Activated naive CD4-positive, alpha-beta T cell (primary cell): ENCODE measurements at places on chromosomes 4 and X.

- DNase-seq = no peak
These were observed 289.6 kb downstream of the CXXC4 start for GRCh38 chr4:104205116-104205515.

DNA sequence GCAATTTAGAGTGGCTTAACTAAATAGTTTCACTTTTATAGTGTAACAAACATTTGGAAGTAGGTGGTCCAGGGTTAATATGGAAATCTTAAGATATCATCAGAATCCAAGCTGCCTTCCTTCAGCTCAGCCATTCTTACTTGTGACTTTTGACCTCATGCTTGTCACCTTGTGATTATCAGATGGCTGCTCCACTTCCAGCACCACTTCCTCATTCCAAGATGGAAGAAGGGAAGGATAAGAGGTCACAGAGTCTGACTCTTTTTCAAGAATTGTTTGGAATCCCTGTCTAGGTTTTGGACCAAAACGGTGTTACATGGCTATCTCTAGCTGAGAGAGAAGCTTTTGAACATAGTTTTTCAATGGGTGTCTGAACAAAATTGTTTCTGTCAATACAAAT is 39.9 kb downstream of the MTTP start:
- no peak for DNase-seq

DNA sequence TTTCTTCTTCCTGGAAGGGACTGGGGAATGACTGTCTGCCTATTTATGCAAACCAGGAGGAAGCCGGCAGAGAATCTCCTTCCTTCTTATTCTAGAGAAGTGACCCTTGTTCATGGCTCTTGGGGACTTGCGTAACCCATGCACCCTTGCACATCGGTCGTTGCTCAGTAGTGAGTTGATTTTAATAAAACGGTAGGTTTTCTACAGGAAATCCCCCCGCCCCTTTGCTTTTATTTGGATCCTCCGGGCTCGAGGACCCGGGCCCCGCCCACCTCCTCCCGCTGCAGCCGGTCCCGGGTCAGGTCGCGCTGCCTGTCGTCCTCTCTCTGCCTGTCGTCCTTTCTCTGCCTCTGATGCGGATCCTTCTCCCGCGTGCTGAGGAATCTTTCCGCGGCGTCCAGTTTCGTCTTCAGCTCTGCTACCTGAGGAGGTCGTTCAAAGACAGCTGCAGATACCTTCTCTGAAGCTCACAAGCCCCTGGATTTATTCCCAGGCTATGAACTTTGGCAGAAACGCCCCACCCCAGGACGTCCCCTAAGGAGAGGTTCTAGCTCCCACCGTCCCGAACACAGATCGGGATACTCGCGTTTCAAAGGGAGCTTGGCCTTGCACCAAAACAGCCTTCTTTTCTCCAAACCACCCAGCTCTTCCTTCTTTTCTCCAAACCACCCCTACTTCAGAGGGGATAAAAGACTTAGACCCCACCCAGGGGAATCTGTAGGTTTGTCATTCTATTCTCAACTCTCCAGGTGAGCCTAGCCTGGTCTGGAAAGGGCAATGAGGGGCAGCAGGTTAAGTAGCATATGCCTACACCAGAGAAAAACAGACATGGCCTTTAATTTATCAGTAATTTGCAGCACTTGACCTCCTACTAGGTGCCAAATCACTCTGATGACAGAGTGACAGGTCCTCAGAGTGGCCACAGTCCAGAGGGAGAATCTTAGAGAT is 7.0 kb downstream of the TNIP3 start:
- DNase-seq = no peak

DNA sequence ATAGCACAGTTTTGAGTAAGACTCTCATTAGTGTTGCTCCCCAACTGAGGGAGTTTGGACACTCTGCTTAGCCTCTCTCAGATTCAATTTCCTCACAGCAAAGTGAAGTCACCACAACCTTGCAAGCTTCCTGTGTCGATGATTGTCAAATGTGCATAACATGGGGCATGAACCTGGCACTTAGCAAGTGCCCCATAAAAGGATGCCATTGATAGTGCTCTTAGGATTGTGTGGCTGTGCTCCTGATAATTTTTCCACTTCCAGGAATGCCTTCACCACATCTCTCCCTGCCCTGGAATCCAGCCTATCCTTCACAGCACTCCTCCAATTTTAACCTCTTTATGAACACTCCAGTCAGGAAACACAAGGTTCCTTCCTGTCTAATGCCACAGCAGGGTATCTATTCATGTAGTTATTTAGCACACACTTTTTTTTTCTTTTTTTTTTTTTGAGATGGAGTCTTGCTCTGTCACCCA is 309.4 kb downstream of the PPP3CA start:
- DNase-seq = no peak

GRCh38 chr4:144647095-144647561 is 1.2 kb downstream of the HHIP start:
- DNase-seq = no peak

- no peak for DNase-seq
These were observed 29.4 kb downstream of the IRF2 start for GRCh38 chr4:184444953-184445309.

DNA sequence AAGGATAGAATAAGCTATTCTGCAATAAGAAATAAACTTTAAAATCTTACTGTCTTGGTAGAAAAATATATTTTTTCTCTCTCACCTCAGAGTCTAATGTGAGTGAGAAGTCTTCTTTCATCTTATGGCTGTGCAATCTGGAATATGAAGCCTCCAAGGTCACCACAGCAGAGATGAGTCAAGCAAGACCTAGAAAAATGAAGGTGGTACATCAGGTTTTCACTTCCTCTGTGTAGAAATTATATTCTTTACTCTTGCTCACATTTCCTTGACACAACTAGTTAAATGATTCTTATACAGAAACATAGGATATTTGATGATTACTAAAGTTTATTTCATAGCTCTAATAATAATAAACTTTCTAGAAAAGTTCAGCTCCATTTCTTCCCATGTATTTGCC is 211.4 kb downstream of the CXXC4 start:
- DNase-seq = no peak

DNA sequence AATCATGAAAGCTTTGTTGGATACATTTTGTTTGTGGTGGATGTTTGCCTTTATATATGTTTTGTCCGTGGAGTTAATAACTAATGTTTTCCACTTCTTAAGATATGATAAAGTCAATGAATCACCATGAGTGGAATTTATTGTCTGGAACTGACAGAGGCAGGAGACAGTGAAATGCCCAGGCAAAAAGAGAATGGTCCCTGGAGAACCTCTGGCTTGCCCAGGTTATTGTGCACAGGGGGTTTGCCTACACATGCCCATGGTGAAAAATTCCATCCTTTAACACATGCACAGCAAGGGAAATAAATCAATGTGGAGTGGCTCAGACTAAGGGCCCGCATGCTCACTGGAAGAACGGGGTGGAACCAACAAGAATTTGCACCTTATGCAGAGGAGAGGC is 964.3 kb upstream of the GRIA3 start:
- DNase-seq = no peak

DNA sequence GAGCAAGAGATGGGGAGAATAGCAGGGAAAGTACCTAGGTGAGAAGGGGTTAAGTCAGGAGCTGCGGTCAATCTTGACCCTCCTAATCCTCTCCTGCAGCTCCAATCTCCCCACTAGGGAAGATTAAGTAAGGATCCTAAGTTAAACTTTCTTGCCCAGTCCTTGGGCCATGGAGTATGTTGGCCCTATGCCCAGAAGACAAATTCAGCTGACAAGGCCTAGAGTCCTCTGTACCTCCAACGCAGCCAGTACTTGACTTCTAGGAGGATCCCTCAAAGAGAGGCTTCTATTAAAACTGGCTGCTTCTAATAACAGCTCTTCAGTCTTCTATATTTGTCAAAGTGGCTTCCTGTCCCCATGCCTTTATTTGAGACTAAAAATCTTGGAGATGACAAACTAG is 1.4 kb downstream of the CLDN2 start:
- DNase-seq = no peak

GRCh38 chr4:80484712-80485111 is 149.2 kb downstream of the CFAP299 start:
- DNase-seq = no peak

GRCh38 chr4:139596034-139596683 is 40.1 kb upstream of the SETD7 start:
- no peak for DNase-seq

DNA sequence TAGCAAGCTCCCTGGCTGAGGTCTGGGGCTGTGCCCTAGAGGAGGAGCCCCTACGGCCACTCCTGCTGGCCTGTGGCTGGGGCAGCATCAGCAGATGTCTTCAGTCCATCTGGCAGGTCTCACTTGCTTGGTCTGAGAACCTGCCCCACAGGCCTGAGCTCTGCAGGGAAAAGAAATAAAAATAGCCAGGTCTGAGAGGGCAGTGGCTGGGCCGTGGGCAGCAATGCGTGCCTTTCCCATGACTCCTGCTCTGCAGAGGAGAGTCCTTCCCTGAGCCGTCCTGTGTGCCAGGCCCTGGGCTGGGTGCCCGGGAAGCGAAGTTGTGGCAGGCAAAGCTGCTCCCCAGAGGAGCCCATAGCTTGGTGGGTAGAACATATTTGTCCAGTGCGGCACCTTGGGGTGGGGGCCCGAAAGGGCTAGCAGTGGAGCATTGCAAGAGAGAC is 11.3 kb upstream of the KIAA0232 start:
- DNase-seq = no peak

DNA sequence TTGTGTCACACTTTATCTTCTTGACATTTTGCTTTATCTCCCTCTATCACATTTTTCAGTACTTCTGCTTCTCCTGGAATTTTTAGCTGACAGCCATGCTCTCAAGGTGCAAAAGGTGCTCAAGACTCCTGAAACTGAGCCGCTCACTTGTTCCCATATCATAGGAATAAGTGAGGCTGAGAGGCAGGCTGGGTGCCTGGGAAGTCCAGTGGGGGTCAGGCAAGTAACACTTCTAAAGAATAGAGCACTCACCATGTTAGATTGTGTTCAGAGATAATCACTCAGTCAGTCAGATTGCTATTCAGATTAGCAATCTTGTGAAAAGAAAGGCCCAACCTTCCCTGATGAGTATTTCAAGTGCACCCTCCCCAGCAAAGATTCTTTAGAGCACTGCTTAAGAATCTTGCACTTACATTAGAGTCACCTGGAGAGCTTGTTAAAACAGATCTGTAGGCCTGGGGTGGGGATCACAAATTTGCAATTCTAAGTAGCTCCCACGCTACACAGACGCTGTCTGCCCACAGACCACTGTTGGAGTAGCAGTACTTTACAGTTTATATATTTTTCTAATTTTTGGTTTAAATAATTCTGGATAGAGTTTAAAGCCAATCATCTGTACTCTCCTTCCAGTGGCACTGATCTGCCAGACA is 23.1 kb upstream of the LRAT start:
- DNase-seq = no peak

DNA sequence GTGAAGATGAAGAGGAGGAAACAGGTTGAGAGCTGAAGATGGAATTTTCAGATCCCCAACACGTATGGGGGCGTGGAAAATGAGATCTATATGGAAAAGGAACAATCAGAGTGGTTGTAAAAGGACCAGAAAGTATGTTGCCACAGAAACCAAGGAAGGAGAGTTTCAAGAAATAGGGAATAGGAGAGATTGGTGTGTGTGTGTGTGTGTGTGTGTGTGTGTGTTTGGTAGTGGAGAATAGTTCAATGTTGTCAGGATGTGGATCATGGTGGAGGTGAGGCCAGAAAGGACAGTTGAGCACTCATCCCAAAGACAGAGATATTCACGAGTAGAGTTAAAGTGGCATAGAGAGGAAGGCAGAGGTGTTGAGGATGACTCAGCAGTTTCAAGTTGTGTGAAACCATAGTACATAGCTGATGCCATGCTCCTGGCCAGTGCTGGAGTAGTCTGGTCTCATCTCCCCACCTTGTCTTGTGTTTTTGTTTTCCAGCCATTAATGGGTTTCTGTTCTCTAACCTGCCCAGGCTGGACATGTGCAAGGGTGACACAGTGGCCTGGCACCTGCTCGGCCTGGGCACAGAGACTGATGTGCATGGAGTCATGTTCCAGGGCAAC is 36.1 kb downstream of the HEPH start:
- DNase-seq = no peak

- DNase-seq = no peak
These were observed 39.3 kb downstream of the AFM start for GRCh38 chr4:73520821-73521220.

DNA sequence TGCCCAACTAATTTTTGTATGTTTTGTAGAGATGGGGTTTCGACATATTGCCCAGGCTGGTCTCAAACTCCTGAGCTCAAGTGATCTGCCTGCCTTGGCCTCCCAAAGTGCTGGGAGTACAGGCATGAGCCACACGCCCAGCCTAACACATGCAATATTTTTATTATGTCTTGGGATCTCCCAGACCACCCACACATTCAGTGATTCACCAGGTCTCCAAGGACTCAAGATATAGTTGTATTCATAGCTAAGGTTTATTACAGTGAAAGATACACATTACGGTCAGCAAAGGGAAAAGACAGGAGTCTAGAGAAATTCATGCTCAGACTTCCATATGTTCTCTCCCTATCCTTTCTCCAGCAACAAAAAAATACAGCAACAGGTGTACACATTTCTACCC is 25.5 kb upstream of the FAM120C start:
- DNase-seq = no peak
